ENCODE measurements at places on chromosomes 2 and 18.

DNA sequence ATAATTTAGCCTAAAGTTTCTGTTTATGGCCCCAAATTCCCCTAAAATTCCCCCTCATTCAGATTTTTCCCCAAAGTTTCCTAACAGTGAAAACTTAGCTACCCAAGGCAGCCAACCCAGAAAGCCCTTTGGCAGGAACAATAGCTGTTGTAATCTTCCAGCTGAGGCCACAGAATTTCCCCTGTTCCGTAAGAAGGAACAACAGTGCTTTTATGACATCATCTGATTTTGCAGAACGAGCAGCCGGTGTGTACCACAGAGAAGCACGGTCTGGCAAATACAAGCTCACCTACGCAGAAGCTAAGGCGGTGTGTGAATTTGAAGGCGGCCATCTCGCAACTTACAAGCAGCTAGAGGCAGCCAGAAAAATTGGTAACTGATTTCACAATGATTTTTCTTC, 6.3 kb downstream of the TNFAIP6 start:
- DNase-seq = peak; percentile 24

- peak; percentile 72 for DNase-seq
Measured at GRCh38 chr18:70288851-70289328, at the start of gene SOCS6. Gene SOCS6, plus strand, starts transcription at chr18:70289045. Its CDS starts 35,624 bp downstream, at chr18:70324669.

DNA sequence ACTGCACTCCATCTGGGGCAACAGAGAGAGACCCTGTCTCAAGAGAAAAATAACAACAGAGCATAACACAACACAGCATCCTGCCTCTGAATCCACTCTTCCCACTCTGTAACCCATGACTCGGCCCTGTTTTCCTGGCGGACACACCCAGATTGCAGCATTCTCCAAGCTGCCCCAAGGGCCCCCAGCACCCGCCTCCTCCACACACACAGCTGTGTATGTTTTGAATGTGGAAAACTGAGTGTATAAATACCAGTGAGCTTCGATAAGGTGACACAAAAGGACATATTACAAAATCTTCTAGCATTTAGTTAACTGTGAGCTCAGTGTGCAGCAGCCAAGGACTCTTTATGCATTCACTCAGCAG, 13.0 kb downstream of the IMPA2 start:
- no peak for DNase-seq

DNA sequence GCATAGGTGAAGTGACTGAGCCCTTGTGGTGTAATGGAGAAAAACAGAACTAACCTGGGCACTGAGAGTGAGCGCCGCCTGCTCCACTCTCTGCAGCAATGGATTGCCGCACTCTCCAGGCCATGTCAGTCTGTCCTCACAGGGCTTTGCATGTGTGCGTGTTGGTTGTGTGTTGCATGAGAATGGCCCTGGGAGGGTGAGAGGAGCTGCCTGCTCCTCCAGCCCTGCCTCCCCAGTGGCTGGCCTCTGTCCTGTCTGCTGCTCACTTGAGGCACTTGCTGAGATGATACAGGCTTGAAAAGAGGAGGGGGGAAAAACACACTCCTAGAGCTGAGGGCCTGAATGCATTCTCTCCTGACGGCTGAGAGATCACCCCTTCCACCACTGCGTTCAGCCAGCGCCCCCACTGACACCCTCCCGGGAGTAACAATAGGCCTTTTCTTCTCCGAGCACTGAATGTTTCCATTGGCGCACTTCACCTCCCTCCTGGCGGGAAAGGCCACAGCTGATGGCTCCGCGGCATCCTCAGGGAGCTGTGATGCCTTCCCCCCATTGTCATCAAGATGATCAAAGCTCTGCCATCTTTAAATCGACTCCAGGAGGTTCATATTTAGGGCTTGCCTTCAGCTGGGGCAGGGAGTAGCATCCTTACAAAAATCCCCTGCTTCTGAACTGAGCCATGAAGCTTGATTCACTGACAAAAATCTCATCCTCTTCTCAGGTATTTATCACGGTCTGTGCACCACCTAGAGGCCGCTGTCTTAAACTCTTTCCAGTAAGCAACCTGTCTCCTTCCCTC, 49.9 kb upstream of the DAPL1 start:
- no peak for DNase-seq

- DNase-seq = peak; percentile 76
Measured at GRCh38 chr2:8676191-8676920, 5.5 kb upstream of the ID2 start.

- peak; percentile 43 for DNase-seq
Measured at GRCh38 chr2:230068016-230068650, 591 bp downstream of the SLC16A14 start.

GRCh38 chr2:232951891-232952290, 61.2 kb downstream of the NGEF start:
- no peak for DNase-seq

GRCh38 chr2:8659735-8660492, 21.9 kb upstream of the ID2 start:
- DNase-seq = no peak

DNA sequence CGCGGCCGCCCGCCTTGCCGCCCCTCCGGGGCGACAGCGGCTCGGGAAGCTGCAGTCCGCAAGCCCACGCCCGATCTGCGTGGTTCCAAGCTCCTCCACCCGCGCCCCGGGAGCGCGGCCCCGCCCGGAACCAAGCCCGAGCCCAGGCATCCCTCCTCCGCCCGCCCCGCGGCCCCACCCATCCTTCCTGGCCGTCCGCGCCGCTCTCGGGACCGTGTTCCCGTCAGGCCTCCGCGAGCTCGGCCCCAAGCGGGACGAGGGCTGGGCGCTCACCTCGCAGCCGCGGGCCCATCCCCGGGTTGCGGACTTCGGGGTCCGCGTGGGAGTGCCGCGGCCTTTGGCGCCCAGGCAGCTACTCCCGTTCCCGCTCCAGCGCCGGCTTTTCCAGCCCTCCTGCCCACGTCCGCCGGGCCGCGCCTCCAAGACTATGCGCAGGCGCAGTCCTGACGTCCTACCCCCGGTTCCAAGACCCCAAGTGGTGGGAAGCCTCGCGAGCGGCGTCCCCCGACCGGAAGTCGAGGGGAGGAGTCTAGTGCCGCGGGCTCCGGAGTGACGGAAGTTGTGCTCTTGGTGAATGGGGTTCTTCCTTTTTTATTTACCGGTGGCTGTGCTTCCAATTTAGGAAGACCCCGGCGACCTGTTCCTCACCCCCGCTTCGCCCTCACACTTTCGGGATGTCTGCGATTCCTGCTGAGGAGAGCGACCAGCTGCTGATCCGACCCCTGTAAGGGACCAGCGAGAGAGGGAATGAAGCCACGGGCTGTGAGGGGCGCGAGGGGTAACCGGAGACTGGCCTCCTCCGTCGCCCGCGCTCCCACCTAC, at the start of the genes CPSF3 and ITGB1BP1:
CPSF3 (plus strand) TSS at position 555 of the 822 bp plus-strand sequence; CDS start at position 675, 120 bp downstream.
ITGB1BP1 (minus strand) TSS at position 429 of the 822 bp plus-strand sequence. CDS start 4,831 bp downstream, outside the sequence.
- peak; percentile 94 for DNase-seq

GRCh38 chr2:60513191-60513590, 40.3 kb downstream of the BCL11A start:
- DNase-seq = no peak

DNA sequence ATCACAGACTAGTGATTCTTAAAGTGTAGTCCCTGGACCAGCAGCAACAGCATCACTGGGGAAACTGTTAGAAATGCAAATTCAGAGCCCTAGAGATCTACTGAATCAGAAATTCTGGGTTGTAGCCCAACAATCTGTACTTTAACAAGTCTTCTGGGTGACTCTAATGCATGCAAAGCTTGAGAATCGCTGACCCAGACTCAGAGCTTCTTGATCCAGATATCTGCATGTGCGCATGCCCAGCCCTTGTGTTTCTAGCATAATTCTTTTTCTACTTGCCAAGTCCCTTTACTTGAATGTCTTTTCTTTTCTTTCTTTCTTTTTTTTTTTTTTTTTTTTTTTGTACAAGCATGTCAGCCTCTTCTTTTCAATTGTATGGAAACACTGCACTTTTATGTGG, 60.4 kb downstream of the FIGN start:
- DNase-seq = no peak

DNA sequence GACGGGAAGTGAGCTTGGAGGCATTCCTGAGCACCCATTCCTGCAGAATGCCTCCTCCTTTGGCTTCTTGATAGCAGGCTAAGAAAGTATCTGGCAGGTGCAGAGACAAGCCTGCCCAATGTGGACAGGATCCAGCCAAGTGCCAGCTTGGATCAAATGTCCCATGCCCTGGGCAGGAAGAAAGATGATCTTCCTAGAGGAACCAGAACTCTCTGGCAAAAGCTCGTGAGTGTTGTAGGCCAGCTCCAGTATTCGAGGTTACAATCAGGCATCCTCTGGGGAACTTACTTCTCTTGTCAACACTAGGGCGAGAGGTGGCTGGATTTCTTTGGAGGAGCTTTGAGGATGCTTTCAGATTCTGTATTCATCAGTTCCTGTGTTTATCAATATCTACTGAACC, 29.9 kb upstream of the PDIA6 start:
- DNase-seq = no peak

GRCh38 chr2:43319541-43319940, 93.1 kb upstream of the ZFP36L2 start:
- no peak for DNase-seq

GRCh38 chr2:173550143-173550542, 195.5 kb downstream of the CDCA7 start:
- DNase-seq = no peak

- no peak for DNase-seq
Measured at GRCh38 chr18:31261792-31262582, 56.0 kb upstream of the DSG1 start.

GRCh38 chr2:109428841-109429566, 184.8 kb downstream of the SEPTIN10 start:
- no peak for DNase-seq

- DNase-seq = no peak
Measured at GRCh38 chr2:201696151-201696659, 2.2 kb downstream of the MPP4 start.
